Activated T-helper 2 cell treated with anti-CD3 and anti-CD28 coated beads, Interferon-gamma antibody, Interleukin-2, Interleukin-4, amounts not matched to agents 10 μg/mL and 5 μg/mL and 100 μg/mL, durations not matched to agents 14 hours and 24 hours and 36 hours (primary cell): ENCODE measurements at places on chromosomes 1 and 21.

DNA sequence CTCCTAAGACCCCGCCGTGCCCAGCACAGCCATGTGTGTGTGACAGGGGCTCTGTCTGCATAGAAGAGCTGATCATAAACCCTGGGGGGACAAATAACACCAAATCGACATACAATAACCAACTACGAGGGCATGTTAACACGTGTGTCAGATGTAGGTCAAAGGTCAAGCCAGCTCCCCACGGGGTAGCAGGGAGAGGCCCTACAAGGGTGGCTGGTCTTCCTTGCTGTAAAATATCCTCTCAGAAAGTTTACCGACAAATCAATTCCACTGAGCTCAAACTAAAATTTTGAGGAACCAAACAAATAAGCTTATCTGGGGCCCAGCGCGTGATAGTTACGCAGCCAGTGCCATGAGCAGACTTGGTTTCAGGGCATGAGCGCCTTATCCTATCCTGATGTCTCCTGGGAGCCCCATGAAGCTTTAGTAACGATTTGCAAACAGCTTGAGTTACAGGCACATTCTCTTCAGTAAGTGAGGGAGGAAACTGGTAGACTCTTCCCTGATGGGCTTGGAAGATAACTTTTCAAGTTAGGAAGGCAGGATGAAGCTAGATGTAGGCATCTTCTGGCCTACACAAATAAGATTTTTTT lies 2.7 kb upstream of the TMPRSS3 start:
- H3K27ac ChIP-seq = peak overlapping the region; percentile 56
- peaks cover 64% of the 10 kb centered on the region for H3K36me3 ChIP-seq
- no peaks in the 10 kb centered on the region for H3K27me3 ChIP-seq

GRCh38 chr21:46118316-46119143 lies 20.6 kb downstream of the COL6A2 start:
- no peaks in the 10 kb centered on the region for H3K36me3 ChIP-seq
- H3K4me1 ChIP-seq = no peaks in the 10 kb centered on the region
- no peak overlapping the region for H3K27ac ChIP-seq
- DNase-seq = no peak
- no peak overlapping the region for H3K4me3 ChIP-seq

GRCh38 chr1:2079396-2080085 lies 29.3 kb downstream of the PRKCZ start:
- no peak overlapping the region for H3K27ac ChIP-seq
- no peaks in the 10 kb centered on the region for H3K27me3 ChIP-seq
- H3K4me1 ChIP-seq = no peaks in the 10 kb centered on the region
- H3K36me3 ChIP-seq = no peaks in the 10 kb centered on the region
- DNase-seq = no peak
- no peak overlapping the region for H3K4me3 ChIP-seq

- no peak overlapping the region for H3K27ac ChIP-seq
- no peaks in the 10 kb centered on the region for H3K4me1 ChIP-seq
- no peak overlapping the region for H3K4me3 ChIP-seq
- H3K27me3 ChIP-seq = no peaks in the 10 kb centered on the region
- no peaks in the 10 kb centered on the region for H3K36me3 ChIP-seq
- DNase-seq = no peak
Measured at GRCh38 chr1:238474263-238474662, 583.5 kb upstream of the ZP4 start.

- DNase-seq = no peak
- no peak overlapping the region for H3K27ac ChIP-seq
- no peaks in the 10 kb centered on the region for H3K4me1 ChIP-seq
- peaks cover 5% of the 10 kb centered on the region for H3K27me3 ChIP-seq
- no peak overlapping the region for H3K4me3 ChIP-seq
Measured at GRCh38 chr21:38095220-38095619, 161.6 kb upstream of the KCNJ15 start.

GRCh38 chr1:232333419-232333767 lies 296.5 kb downstream of the SIPA1L2 start:
- H3K27me3 ChIP-seq = no peaks in the 10 kb centered on the region
- H3K4me3 ChIP-seq = no peak overlapping the region
- no peak overlapping the region for H3K27ac ChIP-seq
- peaks cover 6% of the 10 kb centered on the region for H3K4me1 ChIP-seq
- DNase-seq = no peak

DNA sequence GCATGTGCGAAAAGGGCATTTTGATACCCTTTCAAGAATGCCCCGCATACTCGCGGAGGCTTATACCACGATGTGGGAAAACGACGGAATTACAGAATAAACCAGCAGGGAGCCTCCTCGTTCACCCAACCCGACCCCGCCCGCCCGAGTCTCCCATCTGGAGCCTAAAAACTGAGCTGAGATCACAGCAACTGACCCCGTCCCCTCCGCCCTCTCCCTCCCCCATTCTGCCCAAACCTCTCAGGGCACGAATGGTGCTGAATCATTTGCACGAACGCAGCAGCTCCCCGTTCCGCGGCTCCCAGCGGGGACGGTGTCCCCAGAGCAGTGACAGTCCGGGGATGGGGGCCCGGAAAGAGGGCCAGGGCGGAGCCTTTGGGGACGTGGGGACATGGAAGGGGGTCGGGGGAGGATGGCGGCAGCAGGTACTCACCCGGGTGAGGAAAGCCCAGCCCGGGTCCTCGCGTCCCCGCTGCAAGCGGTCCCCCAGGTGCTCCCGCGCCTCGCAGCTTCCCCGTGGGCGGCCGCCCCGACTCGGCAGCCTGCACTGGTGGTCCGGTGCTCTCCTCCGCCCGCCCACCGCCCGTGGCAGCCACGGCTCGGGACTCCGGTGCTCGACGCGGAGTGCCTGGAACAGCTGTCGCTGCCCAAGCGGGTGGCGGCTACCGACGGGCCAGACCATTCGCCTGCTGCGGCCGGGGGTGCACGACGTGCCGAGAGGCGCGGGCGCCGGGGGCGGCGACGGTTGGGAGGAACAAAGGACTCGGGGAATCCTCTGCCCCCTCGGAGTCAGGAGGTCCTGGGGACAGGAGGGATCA lies at the start of gene TTLL7:
Gene TTLL7, minus strand, starts transcription at position 635 of the 818 bp plus-strand sequence. CDS start 46,921 bp downstream, outside the sequence.
- peaks cover 60% of the 10 kb centered on the region for H3K27me3 ChIP-seq
- peak within 1 kb of the TSS; percentile 82 for H3K4me3 ChIP-seq
- DNase-seq = peak; percentile 63
- no peaks in the 10 kb centered on the region for H3K36me3 ChIP-seq

DNA sequence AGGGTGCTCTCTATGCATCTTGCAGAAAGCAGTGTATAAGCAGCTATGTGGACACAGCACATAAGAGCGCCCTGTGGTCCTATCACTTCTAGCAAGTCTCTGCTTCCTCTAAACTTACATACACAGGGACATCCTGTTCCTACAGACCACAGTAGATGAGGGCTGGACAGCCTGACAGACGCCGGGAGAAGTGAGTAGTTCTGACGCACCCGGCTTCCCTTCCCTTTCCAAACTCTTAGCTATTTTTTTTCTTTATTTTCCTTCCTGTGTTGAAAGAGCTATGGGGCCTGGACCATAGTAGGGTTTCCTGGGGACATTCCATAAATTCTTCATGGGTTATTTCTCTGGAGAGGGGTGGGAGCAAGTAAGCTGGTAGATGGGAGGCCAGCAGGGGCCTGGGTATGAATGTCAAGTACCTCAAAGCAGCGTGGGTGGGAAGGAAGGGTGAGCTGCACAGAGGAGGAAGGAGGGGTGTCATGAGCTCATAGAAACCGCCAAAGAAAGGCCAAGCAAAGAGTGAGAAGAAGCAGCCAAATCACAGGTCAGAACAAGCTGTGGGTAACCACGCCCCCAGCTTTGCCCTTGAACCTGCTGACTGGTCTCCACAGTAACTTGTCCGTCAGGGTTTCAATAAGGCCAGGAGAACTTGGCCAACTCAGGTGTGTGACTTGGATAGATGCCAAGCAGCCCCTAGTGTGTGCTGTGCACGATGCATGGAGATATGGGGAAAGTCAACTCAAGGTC lies 36.6 kb downstream of the PLXNA2 start:
- no peak overlapping the region for H3K4me3 ChIP-seq
- H3K27ac ChIP-seq = no peak overlapping the region
- no peak for DNase-seq
- H3K36me3 ChIP-seq = no peaks in the 10 kb centered on the region
- peaks cover 8% of the 10 kb centered on the region for H3K27me3 ChIP-seq
- H3K4me1 ChIP-seq = no peaks in the 10 kb centered on the region

GRCh38 chr1:206847946-206848345 lies 17.5 kb upstream of the IL20 start:
- no peaks in the 10 kb centered on the region for H3K36me3 ChIP-seq
- H3K27ac ChIP-seq = no peak overlapping the region
- H3K4me3 ChIP-seq = no peak overlapping the region

DNA sequence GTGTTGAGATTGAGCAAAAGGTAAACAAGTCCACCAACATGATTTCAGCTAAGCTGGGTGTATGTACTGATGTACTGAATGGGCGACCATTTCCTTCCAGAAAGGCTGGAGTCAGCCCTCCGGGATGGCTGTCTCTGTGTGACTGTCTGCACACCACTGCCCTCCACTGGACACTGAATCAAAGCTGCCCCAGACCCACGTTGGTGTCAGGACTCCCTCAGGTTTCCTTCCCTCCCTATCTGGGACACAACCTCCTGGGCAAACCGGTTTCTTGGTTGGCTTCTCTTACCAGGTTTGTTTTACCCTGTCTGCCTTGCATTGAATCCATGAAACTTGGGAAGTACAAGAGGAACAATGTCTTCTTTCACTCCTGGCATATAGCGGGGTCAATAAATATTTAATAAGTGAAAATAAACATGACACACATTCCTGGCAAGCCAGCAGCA lies 5.3 kb upstream of the SRP9 start:
- peaks cover 3% of the 10 kb centered on the region for H3K4me1 ChIP-seq
- no peak for DNase-seq
- peaks cover 2% of the 10 kb centered on the region for H3K27me3 ChIP-seq

GRCh38 chr21:40615505-40616376 lies 231.2 kb downstream of the DSCAM start:
- H3K4me1 ChIP-seq = no peaks in the 10 kb centered on the region
- no peaks in the 10 kb centered on the region for H3K36me3 ChIP-seq
- no peaks in the 10 kb centered on the region for H3K27me3 ChIP-seq
- no peak for DNase-seq
- no peak overlapping the region for H3K4me3 ChIP-seq
- no peak overlapping the region for H3K27ac ChIP-seq

- no peak for DNase-seq
- H3K4me1 ChIP-seq = no peaks in the 10 kb centered on the region
- no peak overlapping the region for H3K27ac ChIP-seq
- no peak overlapping the region for H3K4me3 ChIP-seq
Measured at GRCh38 chr1:48036710-48037355, 39.6 kb upstream of the TRABD2B start.

- H3K27ac ChIP-seq = no peak overlapping the region
- peaks cover 1% of the 10 kb centered on the region for H3K4me1 ChIP-seq
- H3K36me3 ChIP-seq = peaks cover 2% of the 10 kb centered on the region
- H3K4me3 ChIP-seq = no peak overlapping the region
- H3K27me3 ChIP-seq = no peaks in the 10 kb centered on the region
Measured at GRCh38 chr1:233144434-233144833, 151.1 kb downstream of the PCNX2 start.

DNA sequence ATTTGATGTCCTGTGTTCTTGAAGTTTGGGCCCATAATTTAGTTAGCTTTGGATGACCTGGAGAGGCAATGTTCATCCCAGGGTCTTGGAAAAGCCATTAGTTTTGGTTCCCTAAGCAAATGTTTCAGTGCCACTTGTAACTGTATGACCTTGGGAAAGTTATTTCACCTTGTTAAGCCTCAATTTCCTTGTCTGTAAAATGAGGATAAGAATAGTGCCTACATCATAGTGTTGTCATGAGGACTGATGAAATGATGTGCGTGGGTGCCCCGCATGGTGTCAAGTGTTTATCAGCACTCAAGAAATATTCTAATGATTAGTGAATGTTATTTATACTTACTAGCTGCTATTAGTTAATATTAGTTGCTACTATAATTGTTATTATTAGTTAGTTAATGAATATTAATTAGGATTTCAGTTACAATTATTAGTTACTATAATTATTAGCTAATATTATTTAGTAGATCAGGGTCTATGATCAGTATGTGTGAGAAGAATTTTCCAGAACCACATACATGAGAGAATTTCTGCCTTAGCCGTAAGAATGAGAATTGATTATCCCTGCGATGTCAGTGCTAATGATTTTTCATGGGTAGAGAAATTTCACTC lies 1.9 kb downstream of the SH3BGR start:
- no peaks in the 10 kb centered on the region for H3K36me3 ChIP-seq
- DNase-seq = no peak
- H3K4me3 ChIP-seq = no peak overlapping the region
- no peak overlapping the region for H3K27ac ChIP-seq
- H3K4me1 ChIP-seq = no peaks in the 10 kb centered on the region
- peaks cover 14% of the 10 kb centered on the region for H3K27me3 ChIP-seq

DNA sequence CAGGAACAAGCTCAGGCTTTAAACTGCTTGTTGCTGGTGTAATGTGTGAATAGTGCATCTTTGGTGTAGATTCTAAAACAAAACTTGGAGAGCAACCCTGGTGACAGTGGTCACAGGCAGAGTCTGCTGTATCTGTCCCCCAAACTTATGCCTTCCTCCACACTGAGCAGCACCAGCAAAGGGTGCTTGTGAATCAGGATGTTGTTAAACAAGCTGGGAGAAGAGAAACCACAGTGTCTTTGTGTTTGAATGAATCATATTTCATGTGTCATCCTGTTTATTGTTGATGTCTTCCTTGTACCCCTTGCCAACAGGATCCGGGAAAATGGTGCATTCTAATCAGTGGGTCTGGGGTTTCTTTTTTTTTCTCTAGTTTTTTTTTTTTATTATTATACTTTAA lies 91.9 kb upstream of the COG2 start:
- H3K4me3 ChIP-seq = no peak overlapping the region
- H3K27me3 ChIP-seq = peaks cover 3% of the 10 kb centered on the region
- H3K4me1 ChIP-seq = no peaks in the 10 kb centered on the region

DNA sequence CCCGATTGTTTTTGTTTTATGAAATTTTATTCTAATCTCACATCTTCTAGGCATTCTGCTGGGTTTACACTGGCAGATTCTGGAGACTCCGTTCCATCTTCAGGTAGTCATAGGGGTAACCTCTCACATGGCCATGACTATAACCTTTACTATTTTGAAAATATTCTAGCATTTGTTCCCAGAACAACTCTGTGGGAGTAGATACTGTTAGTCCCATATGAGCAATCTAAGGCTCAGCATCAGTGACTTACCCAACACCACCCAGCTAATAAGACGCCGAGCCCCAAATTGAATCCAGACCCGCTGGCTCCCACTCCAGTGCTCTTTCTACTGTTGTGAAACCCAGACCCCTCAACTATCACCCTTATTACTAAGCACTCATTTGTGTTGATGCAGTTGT lies 9.8 kb downstream of the ADAMTS4 start:
- H3K36me3 ChIP-seq = no peaks in the 10 kb centered on the region
- H3K27me3 ChIP-seq = no peaks in the 10 kb centered on the region
- no peak overlapping the region for H3K4me3 ChIP-seq
- no peak for DNase-seq
- H3K27ac ChIP-seq = no peak overlapping the region

DNA sequence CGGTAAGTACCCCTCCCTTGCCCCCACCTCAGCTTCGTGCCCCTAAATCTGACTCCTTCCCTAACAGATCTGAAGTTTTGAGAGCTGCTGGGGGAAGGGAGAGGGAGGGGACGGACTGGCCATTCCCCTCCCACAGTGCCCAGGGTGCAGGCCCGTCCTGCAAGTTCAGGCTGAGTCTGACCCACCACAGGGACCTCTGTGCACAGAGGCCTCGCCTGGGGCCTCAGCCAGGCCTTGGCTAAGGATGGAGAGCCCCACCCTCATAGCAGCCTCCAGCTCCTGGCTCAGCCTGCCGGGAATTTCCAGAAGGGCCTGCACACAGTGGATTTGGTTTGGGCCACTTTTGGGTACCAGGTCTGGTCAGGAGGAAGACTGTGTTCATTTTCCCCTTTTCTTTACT lies 31.2 kb upstream of the TNFRSF1B start:
- DNase-seq = no peak
- H3K27me3 ChIP-seq = no peaks in the 10 kb centered on the region
- peaks cover 26% of the 10 kb centered on the region for H3K36me3 ChIP-seq
- no peak overlapping the region for H3K27ac ChIP-seq
- H3K4me3 ChIP-seq = no peak overlapping the region
